ENCODE measurements at places on chromosomes 3 and 15.

- no peak for DNase-seq
Observed at GRCh38 chr15:56839099-56839498, 79.3 kb upstream of the TCF12 start.

- no peak for DNase-seq
Observed at GRCh38 chr3:122562923-122563716, 980 bp downstream of the PARP9 start.

GRCh38 chr15:77035584-77035983 is 35.3 kb downstream of the TSPAN3 start:
- no peak for DNase-seq

DNA sequence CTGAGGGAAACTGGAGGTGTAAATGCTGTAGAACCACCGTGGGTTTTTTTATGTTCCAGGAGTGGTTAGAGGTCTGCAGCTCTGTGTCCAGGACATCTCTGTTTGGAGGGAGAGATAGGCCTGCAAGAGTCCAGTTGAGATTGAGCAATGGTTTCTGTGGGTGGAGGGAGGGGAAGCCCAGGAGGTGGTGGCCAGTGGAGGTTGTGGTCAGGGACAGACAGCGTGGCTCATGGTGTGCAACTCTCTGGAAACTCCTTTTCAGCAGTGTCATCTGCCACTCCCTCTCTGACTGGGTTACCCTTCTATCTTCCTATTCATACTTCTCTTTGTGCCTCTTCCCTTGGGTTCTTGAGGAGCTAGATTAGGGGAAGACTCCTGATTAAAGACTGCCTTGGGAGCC is 9.6 kb downstream of the XCR1 start:
- peak; percentile 25 for DNase-seq

DNA sequence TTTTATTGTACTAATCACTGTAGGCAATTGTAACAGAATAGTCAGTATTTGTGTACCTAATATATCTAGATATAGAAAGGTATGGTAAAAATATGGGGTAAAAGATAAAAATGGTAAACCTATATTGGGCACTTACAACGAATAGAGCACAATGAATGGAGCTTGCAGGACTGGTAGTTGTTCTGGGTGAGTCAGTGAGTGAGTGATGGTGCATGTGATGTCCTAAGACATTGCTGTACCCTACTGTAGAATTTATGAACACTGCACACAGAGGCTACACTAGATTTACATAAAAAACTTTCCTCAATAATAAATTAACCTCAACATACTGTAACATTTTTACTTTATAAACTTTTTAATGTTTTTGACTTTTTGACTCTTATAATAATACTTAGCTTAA is 274.3 kb upstream of the PPP2R3A start:
- no peak for DNase-seq
